ENCODE measurements at places on chromosomes 3 and 15.
A peak's percentile ranks its signal among the peaks of the same experiment; 100 is the strongest.

GRCh38 chr3:74106925-74107324 lies 482.2 kb upstream of the PDZRN3 start:
- DNase-seq = no peak

DNA sequence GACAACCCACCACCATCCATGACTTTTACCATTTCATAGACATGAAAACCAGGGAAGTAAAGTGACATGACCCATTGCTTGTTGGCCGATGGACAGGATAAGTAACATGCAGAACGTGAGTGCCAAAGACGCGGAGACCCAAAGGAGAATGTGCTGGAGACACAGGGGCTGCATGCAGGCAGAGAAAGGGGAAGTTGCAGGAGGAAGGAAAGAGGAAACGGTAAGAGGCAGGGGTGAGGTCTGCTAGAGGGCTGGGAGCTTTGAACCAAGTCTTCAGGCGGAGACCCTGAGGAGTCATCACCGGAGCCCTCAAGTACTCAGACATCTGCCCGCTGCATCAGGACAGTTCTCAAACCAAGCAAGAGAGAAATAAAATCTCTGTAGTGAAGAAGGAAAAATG lies 34.9 kb downstream of the MAGEF1 start:
- DNase-seq = no peak

- no peak for DNase-seq
Observed at GRCh38 chr3:30760040-30760695, 134.3 kb downstream of the GADL1 start.

DNA sequence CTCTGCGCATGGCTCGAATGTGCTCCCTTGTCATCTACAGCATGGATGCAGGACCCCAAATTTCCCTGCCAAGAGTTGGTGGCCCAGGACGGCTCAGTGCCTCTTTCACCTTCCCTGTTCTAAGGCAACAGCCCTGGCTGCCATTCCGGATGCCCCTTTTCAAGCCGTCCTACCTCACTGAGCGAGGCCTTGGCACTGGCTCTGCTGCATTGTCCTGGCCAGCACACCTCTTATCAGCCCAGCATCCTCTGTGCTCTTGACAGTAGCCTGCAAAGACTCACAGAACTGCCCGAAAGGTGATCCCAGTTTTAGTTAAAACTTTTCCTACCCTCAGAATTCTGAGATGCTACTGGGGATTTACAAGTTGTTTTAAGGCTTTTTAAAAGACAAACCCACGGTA lies 122.0 kb downstream of the MECOM start:
- no peak for DNase-seq

GRCh38 chr3:15361494-15362214 lies 29.3 kb upstream of the SH3BP5 start:
- DNase-seq = peak; percentile 39

- DNase-seq = no peak
Observed at GRCh38 chr15:63232943-63233342, 43.5 kb downstream of the RAB8B start.

DNA sequence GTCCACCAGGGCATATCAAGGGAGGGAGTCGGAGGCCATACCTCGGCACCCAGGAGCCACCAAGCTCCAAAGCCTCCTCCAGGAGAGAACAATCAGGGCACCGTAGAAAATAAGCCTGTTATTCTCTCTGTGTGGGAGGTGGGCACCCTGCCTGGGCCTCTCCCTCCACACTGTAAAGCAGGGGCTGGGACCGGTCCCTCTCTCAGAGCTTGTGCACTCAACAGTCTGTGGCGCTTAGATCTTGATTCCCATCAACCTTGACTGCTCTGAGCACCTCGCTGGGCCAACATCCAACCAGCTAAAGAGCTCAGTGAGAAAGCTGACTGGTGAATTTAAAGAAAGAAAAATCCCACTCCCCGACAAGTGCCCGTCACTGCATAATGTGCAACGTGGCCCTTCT lies 53.0 kb downstream of the PCSK6 start:
- no peak for DNase-seq

DNA sequence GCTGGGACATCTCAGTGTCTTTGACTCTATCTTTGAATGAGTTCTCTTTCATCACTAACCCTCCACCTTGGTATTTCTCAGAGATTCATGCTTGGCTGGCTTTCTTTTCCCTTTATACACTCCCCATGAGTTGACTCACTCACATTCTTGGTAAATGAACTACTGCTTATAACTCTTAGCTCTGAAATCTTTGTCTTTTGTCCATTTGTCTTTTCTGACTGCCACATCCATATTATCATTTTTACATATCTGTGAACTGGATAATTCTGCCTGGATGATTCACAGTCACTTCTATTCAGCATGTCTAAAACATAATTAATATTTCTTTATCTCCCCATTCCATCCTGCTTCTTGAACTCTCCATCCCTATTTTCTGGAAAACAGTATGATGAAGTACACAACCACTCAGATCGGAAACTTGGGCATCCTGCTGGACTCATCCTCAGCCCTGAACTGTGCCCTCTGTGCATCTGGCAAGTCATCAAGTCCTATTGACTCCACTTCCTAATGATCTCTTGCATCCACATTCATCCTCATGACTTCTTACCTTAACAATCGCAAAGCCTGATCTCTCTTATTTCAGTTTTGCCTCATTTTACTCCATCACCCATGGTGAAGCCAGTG lies 66.9 kb downstream of the KCNAB1 start:
- DNase-seq = no peak

DNA sequence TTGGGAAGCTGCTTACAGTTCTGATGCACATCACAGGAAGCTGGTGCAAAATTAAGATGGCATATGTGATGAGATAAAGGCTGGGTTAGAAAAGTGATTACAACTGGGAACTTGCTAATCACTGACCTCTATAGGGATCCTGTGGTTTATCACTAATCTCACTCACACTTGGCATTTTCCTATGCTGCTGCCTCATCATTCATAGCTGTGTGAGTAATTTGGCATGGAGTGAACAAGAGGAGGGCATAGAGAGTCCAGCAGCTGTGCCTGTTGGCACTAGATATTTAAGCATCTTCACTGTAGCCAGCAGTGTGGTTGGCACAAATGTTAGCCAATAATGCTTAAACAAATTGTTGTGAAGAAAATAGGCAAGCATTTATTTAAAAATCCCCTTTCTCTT lies 217.7 kb upstream of the CGNL1 start:
- no peak for DNase-seq

- no peak for DNase-seq
Observed at GRCh38 chr3:11542551-11542950, 101.2 kb downstream of the VGLL4 start.

DNA sequence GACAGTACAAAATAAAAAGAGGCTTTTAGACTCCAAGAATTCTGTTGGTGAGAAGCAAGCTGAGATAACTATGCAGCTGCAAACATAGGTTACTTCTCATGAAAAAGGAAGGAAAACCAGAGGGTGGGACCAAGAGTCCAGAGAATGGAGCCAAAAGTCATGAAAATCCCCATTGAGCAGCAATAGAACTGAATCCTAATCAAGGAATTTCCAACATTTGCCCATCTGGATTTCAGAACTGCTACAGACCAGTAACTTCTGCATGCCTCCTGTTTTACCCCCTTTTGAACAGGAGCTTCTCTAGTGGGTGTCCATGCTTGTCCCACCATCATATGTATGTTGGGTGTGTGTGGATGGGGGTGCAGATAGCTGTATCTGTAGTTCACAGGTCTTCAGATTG lies 33.6 kb upstream of the BNC1 start:
- no peak for DNase-seq

DNA sequence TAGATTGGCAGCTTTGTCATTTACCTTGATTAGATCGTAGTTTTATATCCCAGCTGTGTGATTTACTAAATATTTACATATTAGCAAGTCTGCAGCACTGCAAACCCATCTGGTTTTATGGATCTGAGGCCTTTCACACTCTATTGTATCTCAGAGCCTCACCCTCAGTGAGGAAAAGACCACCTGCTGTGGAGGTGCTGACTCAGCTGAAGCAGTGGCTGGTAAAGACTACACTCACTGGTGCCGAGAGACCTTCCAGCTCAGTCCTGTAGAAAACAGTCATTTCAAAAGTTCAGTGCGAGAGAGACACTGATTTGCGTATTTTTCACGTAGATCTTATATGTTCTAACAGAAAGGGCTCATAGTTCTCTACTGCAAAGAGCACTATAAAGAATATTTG lies 307.8 kb upstream of the TPM1 start:
- DNase-seq = no peak

- no peak for DNase-seq
Observed at GRCh38 chr3:9012521-9012920, 49.2 kb upstream of the RAD18 start.

- DNase-seq = no peak
Observed at GRCh38 chr3:11609481-11609880, 34.2 kb downstream of the VGLL4 start.

DNA sequence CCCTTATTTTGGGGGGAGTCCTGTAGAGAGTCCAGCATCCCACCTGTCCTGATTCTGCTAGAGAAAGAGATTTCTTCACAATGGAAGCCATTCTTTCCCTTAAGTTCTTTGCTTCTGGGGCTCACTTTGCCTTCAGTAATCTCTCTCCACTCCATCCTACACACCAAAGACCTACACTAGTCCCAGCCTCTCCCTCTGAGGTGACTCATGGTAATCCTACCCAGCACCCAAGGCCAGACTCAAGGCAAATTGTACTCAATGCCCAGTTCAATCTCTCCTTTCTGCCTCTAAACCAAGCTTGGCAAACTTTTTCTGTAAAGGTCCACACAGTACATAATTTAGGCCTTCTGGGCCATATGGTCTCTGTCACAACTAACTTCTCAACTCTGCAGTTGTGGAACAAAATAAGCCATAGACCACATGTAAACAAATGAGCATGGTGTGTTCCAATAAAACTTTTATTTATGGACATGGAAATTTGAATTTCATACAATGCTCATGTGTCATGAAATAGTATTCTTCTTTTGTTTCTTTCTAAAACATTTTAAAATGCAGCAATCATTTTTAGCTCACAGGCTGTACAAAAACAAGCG lies 72.5 kb downstream of the MRPL46 start:
- no peak for DNase-seq

DNA sequence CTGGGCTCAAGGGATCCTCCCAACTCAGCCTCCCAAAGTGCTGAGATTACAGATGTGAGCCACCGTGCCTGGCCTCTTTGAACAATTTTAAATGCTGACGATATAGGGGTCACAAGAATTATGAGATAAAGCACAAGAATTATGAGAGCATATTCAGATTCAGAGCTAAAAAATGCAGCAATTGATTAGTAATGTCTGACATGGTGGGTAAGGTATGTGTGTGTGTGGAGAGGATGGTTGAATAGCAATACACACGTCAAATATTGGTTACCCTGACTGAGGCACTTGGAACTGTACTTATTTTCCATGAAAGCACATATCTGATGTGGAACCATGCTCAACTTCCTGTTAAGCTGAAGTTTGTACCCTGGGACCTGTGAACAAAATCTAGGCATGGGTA lies 115.6 kb downstream of the EOMES start:
- no peak for DNase-seq

GRCh38 chr3:2923390-2923789 lies 186.8 kb downstream of the IL5RA start:
- no peak for DNase-seq

GRCh38 chr3:13552857-13553652 lies 4.1 kb downstream of the FBLN2 start:
- DNase-seq = no peak

- DNase-seq = no peak
Observed at GRCh38 chr3:186538779-186539178, 5.4 kb downstream of the CRYGS start.

GRCh38 chr3:179981646-179982045 lies 55.1 kb downstream of the PEX5L start:
- no peak for DNase-seq

- DNase-seq = no peak
Observed at GRCh38 chr15:62087671-62088352, 21.0 kb downstream of the C2CD4A start.

- no peak for DNase-seq
Observed at GRCh38 chr15:49270541-49271421, 100.7 kb downstream of the GALK2 start.

- no peak for DNase-seq
Observed at GRCh38 chr3:71376503-71376902, 207.0 kb downstream of the FOXP1 start.

GRCh38 chr15:89848970-89849292 lies 34.3 kb upstream of the ANPEP start:
- DNase-seq = no peak

DNA sequence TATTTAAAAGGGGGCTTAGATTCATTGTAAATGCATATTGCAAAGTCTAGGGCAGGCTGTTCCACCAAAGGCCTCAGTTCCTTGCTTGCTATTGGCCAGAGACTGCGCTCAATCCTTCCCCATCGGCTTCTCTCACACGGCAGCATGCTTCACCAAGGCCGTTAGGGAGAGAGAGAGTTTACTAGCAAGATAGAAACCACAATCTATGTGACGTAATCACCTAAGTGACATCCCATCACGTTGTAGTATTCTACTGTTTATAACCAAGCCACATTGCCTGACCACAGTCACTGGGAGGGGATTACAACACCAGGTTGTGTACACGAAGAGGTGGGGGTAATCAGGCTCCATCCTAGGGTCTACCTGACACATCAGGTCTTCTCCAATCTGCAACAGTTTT lies 16.0 kb upstream of the NPAP1 start:
- no peak for DNase-seq

GRCh38 chr15:72685301-72685924 lies 569 bp downstream of the HIGD2B start:
- DNase-seq = no peak

DNA sequence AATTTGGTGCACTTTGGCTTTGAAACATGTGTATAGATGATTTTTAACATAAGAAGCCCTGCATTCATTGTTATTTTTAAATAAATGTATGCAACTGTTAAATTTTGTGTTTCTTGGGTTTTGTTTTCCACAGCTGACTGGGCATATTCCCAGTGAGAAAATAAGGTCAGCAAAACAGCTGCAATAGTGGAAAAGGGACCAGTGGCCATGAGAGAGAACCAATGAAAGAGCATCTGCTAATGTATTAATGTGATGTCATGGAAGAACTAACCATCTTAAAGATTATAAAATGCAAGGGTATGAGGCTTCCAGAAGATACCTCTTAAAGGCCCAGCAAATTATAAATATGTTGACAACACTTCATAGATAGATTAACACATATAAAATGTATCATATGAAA lies 31.0 kb upstream of the KBTBD12 start:
- no peak for DNase-seq

GRCh38 chr3:177692304-177692975 lies 495.2 kb upstream of the TBL1XR1 start:
- DNase-seq = no peak

GRCh38 chr15:40285554-40286011 lies 2.7 kb upstream of the ANKRD63 start:
- no peak for DNase-seq

- DNase-seq = no peak
Observed at GRCh38 chr15:75636026-75636425, 4.0 kb downstream of the IMP3 start.

DNA sequence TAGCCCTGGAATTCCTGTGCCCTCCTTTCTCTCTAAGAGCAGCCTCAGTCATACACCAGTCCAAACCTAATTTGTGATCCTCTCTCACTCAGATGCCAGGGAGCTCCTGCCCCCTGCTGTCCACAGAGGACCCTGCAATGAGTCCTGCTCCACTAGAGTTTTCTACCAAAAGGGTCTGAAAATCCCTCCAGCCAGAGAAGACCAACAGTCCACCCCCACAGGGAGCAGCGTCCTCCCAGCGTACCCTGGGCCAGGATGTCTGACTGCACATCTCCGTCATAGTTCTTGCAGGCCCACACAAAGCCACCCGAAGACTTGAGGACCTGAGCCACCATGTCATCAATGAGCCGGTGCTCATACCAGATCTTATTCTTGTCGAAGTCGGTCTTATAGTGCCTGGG lies 15.4 kb downstream of the IDH2 start:
- peak; percentile 38 for DNase-seq
